ENCODE measurements at places on chromosomes 3 and 15.

GRCh38 chr3:35562141-35562540, 77.2 kb upstream of the ARPP21 start:
- no peak for DNase-seq

DNA sequence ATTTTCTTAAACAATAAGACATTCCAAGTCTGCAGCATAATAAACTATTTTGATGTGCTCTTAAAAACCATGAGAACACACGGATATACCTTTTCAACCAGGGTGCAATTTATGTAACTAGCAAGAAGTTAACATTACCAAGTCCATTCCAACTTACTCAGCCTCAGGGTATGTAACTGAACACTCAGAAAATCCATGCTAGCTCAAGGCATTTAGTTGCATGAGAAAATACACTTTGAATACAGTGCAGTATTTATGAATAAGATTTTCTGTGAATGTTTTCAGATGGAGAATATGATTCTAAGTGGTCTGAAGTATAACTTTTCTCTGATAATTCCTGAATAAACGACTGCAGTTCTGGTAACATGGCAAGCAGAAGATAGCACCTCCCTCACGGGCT, 124.3 kb downstream of the SNRK start:
- DNase-seq, result no peak

GRCh38 chr15:82810890-82811426, 1.5 kb downstream of the WHAMM start:
- DNase-seq, result peak; percentile 22

- peak; percentile 78 for DNase-seq
These were observed 26.5 kb downstream of the CFAP161 start for GRCh38 chr15:81160312-81161159.

- DNase-seq, result no peak
These were observed 2.4 kb upstream of the LMCD1 start for GRCh38 chr3:8499181-8499611.
